ENCODE measurements at places on chromosomes 13 and 19. TPM values are rescaled to one million over a fixed set of nuclear protein-coding genes. Genes with fewer than 3 reads are reported as not detected.

The SLC25A41 gene
- 0.28 TPM for total RNA-seq

The PDE4A gene
- total RNA-seq: 17.5 TPM

The IPO5 gene
- total RNA-seq: 92.0 TPM

The HSPB6 gene
- total RNA-seq: 64.3 TPM

The CGB5 gene
- not detected for total RNA-seq

The PABPC3 gene
- total RNA-seq: 0.22 TPM

The ZNF99 gene
- total RNA-seq: 0.25 TPM

The MEDAG gene
- 12.1 TPM for total RNA-seq

The RRAS gene
- 92.3 TPM for total RNA-seq

The IZUMO4 gene
- total RNA-seq: 4.3 TPM

DNA sequence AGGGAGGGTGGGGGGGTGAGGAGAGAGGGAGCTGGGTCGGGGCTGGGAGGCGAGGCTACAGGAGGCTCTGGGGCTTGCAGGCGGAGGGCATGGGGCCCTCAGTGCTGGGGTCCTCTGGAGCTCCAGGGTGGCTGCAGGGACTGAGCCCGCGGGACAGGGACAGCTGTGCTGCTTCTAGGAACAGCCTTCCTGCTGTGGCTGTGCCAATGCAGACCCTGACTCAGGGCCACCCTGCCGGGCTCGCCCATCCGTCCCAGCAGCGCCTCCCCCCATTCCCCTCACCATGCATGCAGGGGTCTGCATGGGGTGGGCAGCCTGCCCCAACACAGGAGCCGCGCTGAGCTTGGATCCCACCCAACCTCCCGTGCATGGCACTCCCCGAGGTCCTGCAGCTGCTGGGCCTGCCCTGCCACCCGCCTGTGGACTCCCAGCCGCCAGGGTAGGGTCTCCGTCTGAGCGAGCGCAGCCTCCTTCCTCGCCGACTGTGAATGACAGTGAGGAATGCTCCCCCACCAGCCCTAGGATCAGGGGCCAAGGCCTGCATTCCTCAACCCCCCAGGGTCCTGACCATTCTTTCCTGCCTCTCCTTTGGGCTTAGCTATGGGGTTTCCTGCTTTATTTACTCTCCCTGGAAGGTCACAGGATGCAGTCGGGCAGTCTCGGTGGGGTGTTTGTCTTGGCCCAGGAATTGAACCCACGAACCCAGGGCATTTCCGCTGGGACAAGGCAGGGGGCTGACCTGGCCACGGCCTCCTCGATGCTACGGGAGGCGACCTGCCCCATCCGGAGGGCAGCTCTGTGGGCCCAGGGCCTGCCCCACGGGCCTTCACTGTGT, 23.4 kb downstream of the CEBPG start:
- H3K27ac ChIP-seq: peak overlapping the region; percentile 50
- H3K4me3 ChIP-seq: no peak overlapping the region
- H3K36me3 ChIP-seq: no peaks in the 10 kb centered on the region
- no peaks in the 10 kb centered on the region for H3K4me1 ChIP-seq
- DNase-seq: peak; percentile 48
- H3K27me3 ChIP-seq: no peaks in the 10 kb centered on the region

GRCh38 chr13:99162567-99163361, 37.9 kb upstream of the UBAC2 start:
- H3K27ac ChIP-seq: no peak overlapping the region
- H3K4me3 ChIP-seq: no peak overlapping the region
- H3K27me3 ChIP-seq: no peaks in the 10 kb centered on the region
- DNase-seq: no peak
- H3K4me1 ChIP-seq: no peaks in the 10 kb centered on the region

GRCh38 chr13:31545616-31546015, 193.7 kb upstream of the RXFP2 start:
- no peaks in the 10 kb centered on the region for H3K36me3 ChIP-seq
- no peaks in the 10 kb centered on the region for H3K27me3 ChIP-seq
- no peak for DNase-seq
- no peaks in the 10 kb centered on the region for H3K4me1 ChIP-seq

DNA sequence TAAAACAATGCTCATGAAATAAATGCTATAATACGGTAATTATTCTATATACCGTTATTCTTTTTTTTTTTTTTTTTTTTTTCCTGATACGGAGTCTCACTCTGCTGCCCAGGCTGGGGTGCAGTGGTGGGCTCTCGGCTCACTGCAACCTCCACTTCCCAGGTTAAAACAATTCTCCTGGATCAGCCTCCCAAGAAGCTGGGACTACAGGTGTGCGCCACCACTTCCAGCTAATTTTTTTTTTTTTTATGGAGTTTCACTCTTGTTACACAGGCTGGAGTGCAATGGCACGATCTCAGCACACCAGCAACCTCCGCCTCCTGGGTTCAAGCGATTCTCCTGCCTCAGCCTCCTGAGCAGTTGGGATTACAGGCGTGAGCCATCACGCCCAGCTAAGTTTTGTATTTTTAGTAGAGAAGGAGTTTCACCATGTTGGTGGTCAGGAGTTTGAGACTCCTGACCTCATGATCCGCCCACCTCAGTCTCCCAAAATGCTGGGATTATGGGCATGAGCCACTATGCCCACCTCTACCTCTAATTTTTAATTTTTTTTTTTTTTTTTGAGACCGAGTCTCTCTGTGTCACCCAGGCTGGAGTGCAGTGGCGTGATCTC, 6.9 kb downstream of the PPP1R15A start:
- no peaks in the 10 kb centered on the region for H3K27me3 ChIP-seq
- H3K27ac ChIP-seq: no peak overlapping the region
- H3K4me3 ChIP-seq: no peak overlapping the region
- peaks cover 2% of the 10 kb centered on the region for H3K36me3 ChIP-seq

DNA sequence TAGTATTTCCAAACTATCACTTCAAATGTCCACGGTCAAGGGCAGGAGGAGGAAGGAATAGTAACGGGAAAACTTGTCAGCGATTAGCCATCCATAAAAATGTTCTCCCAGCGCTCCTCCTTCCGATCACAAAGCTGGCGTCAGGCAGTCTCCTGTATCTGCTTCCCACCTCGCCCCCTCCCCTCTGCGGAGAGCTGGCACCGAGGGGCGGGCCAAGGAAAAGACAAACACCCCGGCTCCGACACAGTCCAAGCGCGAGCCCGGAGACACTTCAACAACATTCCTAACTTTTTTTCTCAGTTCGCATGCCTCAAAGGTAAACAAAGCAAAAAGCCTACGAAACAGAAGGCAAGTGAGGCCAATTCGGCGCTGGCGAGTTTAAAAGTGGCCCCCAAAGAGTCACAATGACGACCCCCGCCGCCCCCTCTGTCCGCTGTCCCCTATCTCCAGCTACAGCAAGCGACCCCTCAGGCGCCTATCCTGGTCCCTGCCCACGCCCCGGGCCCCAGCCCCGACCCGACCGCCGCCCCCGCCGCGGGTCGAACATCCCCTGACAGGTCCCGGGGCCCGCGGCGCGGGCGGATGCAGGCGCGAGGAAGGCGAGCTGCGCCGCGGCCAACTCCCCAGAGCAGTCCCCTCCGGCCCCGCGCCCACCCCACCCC, 736 bp downstream of the SMAD9 start:
- H3K4me1 ChIP-seq: peaks cover 2% of the 10 kb centered on the region
- peak overlapping the region; percentile 58 for H3K4me3 ChIP-seq
- peak overlapping the region; percentile 71 for H3K27ac ChIP-seq
- no peaks in the 10 kb centered on the region for H3K36me3 ChIP-seq
- H3K27me3 ChIP-seq: no peaks in the 10 kb centered on the region

GRCh38 chr13:102678339-102679107, 16.3 kb downstream of the METTL21C start:
- no peaks in the 10 kb centered on the region for H3K4me1 ChIP-seq
- no peak overlapping the region for H3K4me3 ChIP-seq
- H3K27ac ChIP-seq: no peak overlapping the region
- DNase-seq: no peak
- peaks cover 8% of the 10 kb centered on the region for H3K36me3 ChIP-seq

GRCh38 chr19:22605275-22606211, 28.6 kb upstream of the ZNF492 start:
- no peak overlapping the region for H3K4me3 ChIP-seq
- DNase-seq: no peak
- no peaks in the 10 kb centered on the region for H3K27me3 ChIP-seq
- no peak overlapping the region for H3K27ac ChIP-seq

- H3K27me3 ChIP-seq: no peaks in the 10 kb centered on the region
- no peak overlapping the region for H3K4me3 ChIP-seq
- no peaks in the 10 kb centered on the region for H3K4me1 ChIP-seq
- no peak overlapping the region for H3K27ac ChIP-seq
- peak; percentile 64 for DNase-seq
- H3K36me3 ChIP-seq: no peaks in the 10 kb centered on the region
Observed at GRCh38 chr19:8654591-8655339, 24.3 kb downstream of the NFILZ start.

- no peaks in the 10 kb centered on the region for H3K27me3 ChIP-seq
- no peak for DNase-seq
- no peak overlapping the region for H3K4me3 ChIP-seq
- H3K27ac ChIP-seq: no peak overlapping the region
- H3K36me3 ChIP-seq: no peaks in the 10 kb centered on the region
Observed at GRCh38 chr13:85828094-85828684, 29.0 kb upstream of the SLITRK6 start.

DNA sequence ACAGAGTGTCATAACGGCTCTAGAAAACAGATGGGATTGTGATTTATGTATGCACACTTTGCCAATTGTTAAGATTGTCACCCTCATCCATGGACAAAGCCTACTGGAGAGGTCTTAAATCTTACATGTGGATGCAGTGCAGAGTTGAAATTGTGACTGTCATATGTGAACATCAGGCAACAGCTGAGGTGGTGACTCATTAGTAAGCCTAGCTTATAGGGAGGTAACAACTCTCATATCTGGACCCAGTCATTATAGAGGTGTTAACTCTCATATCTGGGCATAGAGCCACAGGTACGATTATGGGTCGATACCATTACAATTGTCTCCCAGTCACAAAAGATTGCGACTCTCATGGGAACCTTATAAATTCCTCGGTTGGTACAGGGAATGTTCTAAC, 29.8 kb upstream of the ZNF254 start:
- H3K4me1 ChIP-seq: no peaks in the 10 kb centered on the region
- H3K4me3 ChIP-seq: no peak overlapping the region
- H3K27ac ChIP-seq: no peak overlapping the region
- no peak for DNase-seq
- no peaks in the 10 kb centered on the region for H3K27me3 ChIP-seq

DNA sequence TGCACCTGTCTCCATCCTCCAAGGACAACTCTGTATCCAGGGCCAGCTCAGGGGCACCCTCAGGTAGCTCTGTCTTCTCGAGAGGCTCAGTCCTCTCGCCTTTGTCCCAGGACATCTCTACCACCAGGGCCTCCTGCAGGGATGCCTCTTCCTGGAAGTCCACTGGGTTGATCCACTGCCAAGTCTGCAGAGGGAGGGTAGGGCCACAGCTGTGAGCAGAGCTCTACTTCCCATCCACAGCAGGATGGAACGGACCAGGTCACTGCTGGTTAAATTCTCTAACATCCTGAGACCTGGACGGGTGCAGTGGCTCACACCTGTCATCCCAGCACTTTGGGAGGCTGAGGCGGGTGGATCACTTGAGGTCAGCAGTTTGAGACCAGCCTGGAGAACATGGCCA, 26.8 kb downstream of the IL12RB1 start:
- H3K4me1 ChIP-seq: peaks cover 2% of the 10 kb centered on the region
- no peaks in the 10 kb centered on the region for H3K27me3 ChIP-seq

GRCh38 chr19:49637821-49638738, 1.9 kb downstream of the RRAS start:
- peak; percentile 73 for DNase-seq
- no peaks in the 10 kb centered on the region for H3K27me3 ChIP-seq
- H3K4me1 ChIP-seq: peaks cover 4% of the 10 kb centered on the region
- peak overlapping the region; percentile 54 for H3K4me3 ChIP-seq
- no peaks in the 10 kb centered on the region for H3K36me3 ChIP-seq

DNA sequence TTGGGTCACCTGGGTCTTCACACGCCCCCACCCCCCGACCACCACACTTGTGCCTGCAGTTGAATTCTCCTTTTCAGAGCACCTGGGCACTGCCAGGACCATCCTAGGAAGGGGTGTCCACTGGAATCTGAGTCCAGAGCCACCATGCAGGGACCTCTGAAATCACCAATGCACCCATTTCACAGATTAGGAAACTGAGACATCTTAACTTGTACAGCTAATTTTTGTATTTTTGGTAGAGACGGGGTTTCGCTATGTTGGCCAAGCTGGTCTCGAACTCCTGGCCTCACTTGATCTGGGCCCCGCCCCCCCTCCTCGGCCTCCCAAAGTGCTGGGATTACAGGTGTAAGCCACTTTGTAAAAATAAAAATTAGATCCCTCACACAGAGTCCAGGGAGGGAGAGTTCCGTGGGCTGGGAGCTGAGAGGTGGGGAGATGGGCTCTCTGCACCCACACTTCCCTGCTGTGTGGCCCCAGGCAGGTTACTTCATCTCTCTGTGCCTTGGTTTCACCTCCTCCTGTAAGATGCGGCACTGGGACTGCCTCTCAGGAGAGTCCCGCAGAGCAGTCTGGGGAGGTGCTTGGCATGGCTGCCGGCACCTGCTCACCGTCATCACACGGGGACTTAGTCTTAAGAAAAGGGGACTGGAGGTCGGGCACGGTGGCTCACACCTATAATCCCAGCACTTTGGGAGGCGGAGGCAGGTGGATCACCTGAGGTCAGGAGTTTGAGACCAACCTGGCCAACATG, 45.9 kb upstream of the C19orf12 start:
- no peak overlapping the region for H3K27ac ChIP-seq
- no peak for DNase-seq
- H3K36me3 ChIP-seq: no peaks in the 10 kb centered on the region
- H3K4me3 ChIP-seq: no peak overlapping the region
- no peaks in the 10 kb centered on the region for H3K27me3 ChIP-seq
- H3K4me1 ChIP-seq: no peaks in the 10 kb centered on the region

GRCh38 chr13:102968572-102969228, 97.5 kb downstream of the SLC10A2 start:
- H3K27me3 ChIP-seq: no peaks in the 10 kb centered on the region
- no peak for DNase-seq
- no peaks in the 10 kb centered on the region for H3K4me1 ChIP-seq
- no peak overlapping the region for H3K27ac ChIP-seq
- H3K36me3 ChIP-seq: no peaks in the 10 kb centered on the region
- H3K4me3 ChIP-seq: no peak overlapping the region

- H3K4me3 ChIP-seq: peak overlapping the region; percentile 7
- peaks cover 7% of the 10 kb centered on the region for H3K4me1 ChIP-seq
- peaks cover 2% of the 10 kb centered on the region for H3K27me3 ChIP-seq
- DNase-seq: peak; percentile 28
- no peak overlapping the region for H3K27ac ChIP-seq
Observed at GRCh38 chr13:77696006-77696878, 1.2 kb upstream of the SLAIN1 start.

DNA sequence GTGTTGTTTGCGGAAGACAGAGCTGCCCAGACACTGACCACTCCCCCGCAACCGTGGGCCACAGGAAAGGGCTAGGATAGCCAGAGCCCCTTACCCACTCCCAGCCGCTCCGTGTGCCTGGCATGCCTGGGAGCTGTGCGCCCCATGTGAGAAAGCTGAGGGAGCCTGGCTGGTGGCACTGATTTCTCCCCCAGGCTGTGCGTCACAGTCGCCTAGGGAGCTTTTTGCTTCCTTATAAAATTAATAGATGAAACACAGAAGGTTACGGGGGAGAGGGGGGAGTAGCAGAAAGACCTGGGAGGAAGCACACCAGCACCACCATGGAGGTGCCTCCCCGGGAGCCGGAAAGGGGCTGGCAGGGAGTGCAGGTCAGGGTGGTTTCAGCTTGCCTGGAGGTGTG, 24.7 kb downstream of the DPF1 start:
- H3K27me3 ChIP-seq: no peaks in the 10 kb centered on the region
- no peaks in the 10 kb centered on the region for H3K4me1 ChIP-seq
- no peak for DNase-seq
- H3K27ac ChIP-seq: no peak overlapping the region
- H3K4me3 ChIP-seq: no peak overlapping the region
- no peaks in the 10 kb centered on the region for H3K36me3 ChIP-seq
